ENCODE measurements at places on chromosomes 2 and 18. TPM values are rescaled to one million over a fixed set of nuclear protein-coding genes. Genes with fewer than 3 reads are reported as not detected.

The HTR2B gene
- not detected for total RNA-seq

The ABCB11 gene
- total RNA-seq, result 0.11 TPM

The MARCO gene
- not detected for total RNA-seq

- no peak for DNase-seq
These were observed 25.8 kb upstream of the IGFBP5 start for GRCh38 chr2:216721141-216721540.

GRCh38 chr2:43131890-43132682, 94.3 kb downstream of the ZFP36L2 start:
- peak; percentile 26 for DNase-seq

GRCh38 chr2:132632000-132632649, 37.9 kb downstream of the LYPD1 start:
- DNase-seq, result peak; percentile 21

- no peak for DNase-seq
These were observed 69.9 kb upstream of the L3MBTL4 start for GRCh38 chr18:6484659-6485058.

DNA sequence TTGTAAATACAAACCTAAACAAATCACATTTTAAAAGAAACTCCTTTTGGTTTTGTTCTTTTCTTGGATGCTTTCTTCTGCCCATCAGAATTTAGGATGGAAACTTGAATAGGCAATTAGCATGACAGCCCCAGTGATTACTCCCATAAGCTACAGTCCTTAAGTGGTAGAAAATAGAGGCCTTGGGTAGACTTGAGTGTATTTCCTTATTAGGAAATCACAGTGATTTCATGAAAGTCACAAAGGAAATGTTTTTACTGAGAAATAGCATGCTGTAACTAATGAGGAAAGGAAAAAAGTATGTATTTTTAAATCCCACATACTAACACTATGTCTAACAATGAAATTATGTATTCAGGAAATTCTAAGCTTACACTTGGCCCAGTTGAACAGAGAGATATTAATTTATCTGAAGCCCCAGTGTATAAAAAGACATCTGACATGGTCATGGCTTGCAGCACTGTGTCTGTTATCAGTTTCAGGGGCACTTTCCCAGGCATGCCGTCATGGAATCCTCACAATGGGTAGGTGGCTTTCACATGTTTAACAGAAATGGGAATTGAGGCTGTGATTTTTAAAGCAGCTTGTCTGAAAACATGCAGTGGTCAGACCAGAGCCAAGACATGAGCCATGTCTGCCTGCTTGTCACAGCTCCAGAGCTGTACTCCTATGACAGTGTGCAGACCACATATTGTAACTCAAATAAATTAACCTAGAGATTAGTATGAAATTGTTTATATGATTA, 79.7 kb upstream of the TRIB2 start:
- no peak for DNase-seq

DNA sequence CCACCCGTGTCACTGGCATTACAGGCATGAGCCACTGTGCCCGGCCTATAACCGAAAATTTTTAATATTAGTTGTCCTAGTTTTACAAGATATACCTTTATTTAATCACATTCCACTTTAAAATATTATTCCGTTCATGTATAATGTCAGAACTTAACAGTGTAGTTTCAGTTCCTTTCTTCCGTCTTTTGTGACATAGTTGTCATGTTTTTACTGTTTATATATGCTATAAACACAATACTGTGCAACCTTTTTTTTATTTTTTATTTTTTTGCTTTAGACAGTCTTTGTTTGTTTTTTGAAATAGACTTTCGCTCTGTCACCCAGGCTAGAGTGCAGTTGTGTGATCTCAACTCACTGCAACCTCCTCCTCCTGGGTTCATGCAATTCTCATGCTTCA, 129.5 kb upstream of the TTC27 start:
- no peak for DNase-seq

All from PC-3 (cell line).